ENCODE measurements at places on chromosomes 2 and 18.

DNA sequence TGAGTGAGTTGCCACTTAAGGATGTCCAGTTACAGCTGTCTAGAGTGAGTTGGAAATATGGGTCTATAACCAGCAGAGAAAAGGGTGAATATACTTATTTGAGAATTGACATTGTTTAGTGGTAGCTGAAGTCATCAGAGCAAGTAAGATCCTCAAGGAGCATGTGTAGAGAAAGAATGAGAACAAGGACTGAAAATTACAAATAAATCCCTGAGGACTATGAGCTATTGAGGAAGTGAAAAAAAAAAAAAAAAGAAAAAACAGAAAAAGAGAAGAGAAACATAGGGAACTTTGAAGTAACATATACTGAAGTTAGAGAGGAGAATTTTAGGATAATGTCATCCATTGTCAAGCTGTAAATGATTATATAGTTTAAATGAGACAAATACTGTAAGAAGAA lies 134.0 kb upstream of the CCDC68 start:
- no peak for DNase-seq

DNA sequence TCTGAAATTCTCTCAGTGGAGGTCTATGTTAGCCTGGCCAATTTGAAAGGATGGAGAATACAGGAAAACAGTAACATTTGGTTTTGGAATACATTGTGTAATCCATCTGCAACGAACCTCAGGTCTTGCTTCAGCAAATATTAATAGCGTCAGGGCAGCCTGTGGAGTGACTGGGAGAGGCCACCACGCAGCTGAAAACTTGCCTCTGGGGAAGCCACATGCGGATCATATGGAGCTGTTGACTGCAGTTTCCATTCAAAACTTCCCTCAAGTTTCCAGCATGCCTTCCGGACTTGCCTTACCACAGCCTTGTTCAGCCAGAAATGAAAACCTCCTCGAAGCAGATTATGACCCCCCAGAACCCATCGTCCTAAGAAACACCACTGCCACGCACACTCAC lies 25.7 kb downstream of the BCL11A start:
- no peak for DNase-seq

DNA sequence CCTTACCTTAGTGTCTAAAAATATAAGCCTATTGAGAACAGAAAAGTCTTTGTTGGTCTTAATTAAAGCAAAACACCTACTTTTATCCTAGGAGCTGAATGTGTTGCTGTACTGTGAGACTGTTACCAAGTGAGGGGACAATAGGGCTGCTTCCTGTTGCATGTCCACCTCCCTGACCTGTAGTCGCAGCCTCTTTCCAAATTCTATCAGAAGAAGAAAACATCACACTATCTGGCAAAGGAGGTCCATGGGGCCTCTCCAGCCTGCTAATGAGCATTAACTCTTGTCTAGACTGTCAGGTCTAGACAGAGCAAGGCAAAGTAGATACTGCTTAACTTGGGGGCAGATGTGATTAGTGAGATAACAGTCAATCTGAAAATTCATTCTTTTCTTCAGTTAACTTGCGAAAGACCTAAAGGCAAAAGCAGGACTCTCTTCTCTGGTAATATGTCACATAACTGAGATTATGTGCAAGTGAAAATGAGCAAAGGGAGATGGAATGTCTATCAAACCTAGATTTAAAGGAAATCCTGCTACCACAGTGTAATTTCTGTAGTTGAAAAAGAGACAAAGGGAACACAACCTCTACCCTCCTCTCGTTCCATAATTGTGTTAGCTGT lies 66.9 kb downstream of the CDH20 start:
- no peak for DNase-seq

DNA sequence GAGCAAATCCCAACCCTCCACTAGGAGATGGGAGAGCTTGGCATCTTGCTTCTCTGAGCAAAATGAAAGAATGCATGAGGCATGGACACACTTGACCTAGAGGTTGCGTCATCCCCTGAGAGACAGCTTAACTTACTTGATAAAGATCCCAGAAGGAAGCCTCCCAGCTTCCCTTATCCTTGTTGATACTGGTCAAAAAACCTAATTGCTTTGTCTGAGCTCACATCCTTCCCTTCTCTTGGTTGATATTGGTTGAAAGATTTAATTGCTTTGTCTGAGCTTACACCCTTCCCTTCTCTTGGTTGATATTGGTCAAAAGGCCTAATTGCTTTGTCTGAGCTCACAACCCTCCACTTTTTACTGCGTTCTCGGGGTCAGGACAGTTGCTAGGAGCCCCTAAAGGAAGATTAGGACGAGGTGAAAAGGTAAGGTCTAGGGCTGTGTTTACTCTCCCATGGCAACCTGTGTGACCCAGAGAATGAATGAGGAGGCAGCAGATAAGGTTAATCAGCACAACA lies 12.2 kb upstream of the BOD1L2 start:
- DNase-seq: no peak

- DNase-seq: no peak
Observed at GRCh38 chr2:148006249-148007007, 14.1 kb downstream of the ORC4 start.

- DNase-seq: no peak
Observed at GRCh38 chr18:23369266-23369665, 83.8 kb upstream of the RIOK3 start.

GRCh38 chr2:10890706-10891270 lies 20.9 kb upstream of the KCNF1 start:
- DNase-seq: no peak

DNA sequence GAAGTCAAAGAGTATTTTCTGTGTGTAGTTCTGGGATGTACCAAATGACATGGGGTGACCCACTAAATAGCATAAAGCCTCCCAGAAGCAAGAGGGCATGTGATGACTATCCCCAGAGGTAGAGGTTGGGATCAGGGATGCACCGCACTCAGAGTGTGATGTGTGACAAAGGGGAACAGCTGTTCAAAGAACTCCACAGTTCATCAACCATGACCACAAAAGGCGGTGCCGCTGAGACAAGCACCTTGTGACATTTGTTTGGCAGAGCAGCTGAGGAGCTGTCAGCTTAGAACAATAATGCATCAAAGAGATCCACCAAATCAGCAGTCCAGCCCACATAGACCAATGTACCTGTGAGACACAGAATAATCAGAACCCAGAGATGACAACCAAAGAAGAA lies 81.3 kb downstream of the VWC2L start:
- DNase-seq: peak; percentile 40

DNA sequence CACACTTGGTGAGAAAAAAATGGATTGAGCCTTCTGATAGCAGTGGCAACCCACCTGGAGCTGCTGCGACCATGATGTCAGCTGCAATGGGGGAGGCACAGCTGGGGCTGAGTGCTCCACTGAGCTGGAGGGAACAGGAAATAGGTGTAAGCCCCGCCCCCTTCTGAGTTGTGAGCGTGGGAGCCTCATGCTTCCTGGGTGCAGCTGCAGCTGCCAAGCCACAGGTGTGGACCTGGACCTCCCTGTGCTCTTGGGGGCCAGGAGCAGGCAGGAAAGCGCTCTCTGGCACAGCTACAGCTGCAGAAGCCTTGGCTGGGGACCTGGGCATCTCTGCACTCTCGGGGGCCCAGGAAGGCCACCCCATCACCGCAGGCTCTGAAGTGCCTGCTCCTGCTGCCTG lies 970.6 kb downstream of the DCDC2C start:
- no peak for DNase-seq

DNA sequence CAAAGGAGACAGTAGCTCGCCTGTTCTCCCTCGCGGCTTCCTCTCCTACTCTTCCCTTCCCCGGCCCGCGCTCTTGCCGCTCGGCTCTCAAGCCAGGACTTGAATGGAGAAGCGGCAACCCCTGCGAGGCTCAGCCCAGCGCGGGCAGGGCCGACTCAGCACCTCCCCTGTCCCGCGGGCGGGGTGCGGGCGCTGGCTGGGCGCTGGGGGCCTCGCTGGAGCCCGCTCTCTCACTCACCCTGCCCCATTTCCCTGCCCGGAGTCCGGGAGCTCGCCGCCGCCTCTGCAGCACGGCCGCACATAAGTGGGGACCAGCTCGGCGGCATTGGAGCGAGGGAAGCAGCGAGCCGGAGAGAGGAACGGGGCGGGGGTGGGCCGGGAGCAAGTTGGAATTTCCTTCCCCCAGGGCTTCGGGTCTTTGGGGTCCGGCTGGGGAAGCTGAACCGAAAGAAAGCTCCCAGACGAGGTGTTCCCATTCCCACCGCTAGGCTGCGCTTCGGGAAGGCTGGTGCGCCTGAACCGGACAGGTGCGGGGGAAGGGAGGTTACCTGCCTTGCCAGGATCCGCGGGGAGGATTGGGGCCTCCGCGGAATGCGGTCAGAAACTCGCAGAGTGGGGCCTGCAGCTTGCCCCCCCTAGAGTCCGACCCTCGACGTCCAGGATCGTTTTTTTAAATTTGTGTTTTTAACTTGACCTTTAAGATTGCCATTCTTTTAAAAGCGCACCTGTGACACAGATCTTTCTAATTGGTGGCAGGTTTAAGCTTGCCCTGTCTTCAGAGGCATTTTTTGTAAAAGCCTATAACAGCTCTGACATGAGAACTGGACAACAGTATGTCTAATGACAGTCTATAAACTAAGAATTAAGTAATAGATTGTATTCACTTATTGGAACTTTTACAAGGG lies at the start of gene COBLL1:
Gene COBLL1, minus strand, starts transcription at position 105 of the 905 bp plus-strand sequence. CDS start 627 bp downstream, outside the sequence.
- DNase-seq: peak; percentile 71

DNA sequence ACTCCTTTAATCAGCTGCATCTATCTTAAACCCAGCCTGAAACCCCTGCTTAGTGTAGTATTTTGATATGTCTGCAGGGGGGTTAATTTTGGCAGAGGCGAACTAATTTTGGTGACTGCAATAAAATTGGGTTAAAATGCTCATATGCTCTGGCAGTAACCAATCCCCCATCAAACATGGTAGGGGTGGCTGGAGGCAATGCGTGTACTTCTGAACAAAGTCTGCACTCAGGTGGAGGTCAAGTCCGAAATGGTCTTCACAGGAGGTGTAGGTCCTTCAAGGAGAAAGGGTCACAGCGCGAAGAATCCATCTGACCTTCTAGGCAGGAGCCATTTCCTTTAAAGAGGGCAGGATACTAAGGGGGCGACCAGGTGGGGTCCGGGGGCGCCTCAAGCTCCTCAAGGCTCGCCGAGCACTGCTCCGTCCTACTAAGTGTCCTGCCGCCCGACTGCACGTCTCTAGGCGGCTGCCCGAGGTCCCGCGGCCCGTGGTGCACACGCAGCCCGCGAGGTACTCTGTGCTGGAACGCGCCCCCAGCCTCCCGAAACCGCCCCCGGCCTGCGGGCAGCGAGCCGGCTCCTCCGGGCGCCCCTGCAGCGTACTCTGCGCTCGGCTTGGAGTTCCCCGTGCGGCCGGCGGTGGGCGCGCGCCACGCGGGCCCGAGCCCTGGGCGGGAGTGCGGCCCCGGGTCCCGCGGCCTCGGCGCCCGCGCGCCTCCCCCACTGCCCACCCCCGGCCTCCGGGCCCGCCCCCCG lies 1.7 kb upstream of the LDLRAD4 start:
- DNase-seq: peak; percentile 8

DNA sequence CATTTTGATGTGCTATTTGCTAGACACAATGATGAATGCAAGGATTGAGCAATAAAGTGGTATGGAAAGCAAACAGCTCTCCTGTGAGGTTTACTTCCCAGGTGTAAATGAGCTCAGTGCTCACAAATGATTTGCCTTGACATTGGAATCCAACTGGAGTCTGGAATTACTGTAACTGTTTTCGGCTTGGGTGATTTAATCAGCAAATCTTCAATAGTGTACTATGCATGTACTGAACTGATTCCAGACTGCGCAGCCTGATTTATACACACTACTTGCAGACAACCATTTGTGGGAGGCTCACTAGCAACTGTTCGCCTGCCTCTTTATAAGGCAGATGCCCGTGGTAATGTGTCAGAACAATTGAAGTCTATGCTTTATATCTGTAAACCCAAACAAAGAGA lies 27.9 kb upstream of the SOX11 start:
- DNase-seq: no peak

GRCh38 chr2:9812945-9813311 lies 30.3 kb upstream of the TAF1B start:
- no peak for DNase-seq

- no peak for DNase-seq
Observed at GRCh38 chr2:213752575-213752974, 468.3 kb downstream of the SPAG16 start.

GRCh38 chr2:46569766-46570165 lies 90.4 kb downstream of the TMEM247 start:
- no peak for DNase-seq

DNA sequence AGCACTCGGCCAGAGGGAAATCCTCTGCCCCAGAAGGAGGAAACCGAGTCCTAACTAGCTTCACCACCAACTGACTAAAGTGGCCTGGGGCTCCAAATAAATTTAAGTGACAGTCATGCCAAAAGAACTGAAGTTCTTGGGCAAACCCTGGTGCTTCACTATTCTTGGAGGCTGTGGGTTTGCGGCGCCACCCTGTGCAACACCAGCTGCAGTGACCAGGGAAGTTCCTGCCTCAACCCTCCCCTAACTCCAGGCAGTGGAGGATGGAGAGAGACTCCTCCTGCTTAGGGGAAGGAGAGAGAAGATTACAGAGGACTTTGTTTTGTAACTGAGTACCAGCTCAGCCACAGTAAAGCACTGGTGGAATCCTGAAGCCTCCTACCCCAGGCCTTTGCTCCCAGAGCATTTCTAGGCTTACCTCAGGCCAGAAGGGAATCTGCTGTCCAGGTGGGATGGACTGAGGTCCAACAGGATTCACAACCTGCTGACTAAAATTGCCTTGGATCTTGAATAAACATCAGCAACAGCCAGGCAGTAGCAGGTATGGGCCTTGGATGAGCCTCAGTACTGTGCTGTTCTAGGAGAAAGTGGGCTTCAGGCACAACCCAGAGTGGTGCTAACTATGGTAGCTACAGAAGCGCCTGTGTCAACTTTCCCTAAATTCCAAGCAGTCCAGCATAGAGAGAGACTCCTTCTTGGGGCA lies 29.4 kb upstream of the BMP10 start:
- no peak for DNase-seq

- no peak for DNase-seq
Observed at GRCh38 chr2:15383695-15384350, 177.3 kb downstream of the NBAS start.

- no peak for DNase-seq
Observed at GRCh38 chr2:63049211-63049969, 1.2 kb upstream of the OTX1 start.

DNA sequence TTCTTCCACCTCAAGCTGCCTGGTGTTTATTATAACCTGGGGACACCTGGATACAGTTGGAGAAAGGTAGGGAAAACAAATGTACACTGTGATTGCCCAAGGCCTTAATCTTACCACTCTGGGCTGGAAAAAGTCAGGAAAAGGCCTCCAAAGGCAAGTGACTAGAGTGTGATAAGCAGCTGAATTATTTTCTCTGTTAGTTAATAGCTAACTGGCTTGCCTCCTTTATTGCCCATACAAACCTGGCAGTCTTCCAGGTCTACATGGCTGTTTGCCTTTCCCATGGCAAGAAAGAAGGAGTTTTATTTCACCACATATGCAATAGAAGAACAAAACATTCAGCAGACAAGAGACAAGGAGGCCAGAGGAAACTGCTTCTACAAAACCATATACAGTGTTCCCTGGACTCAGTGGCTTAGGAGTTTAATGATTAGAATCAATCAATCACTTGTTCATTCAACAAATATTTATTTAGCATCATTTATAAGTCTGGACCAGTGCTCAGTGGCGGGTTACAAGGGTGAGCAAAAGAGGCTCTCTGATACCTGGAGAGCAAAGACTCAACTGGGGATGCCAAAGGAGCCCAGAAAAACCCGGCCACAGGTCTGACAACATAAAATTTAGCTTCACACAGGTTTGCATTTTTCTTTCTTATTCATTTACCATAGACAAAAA lies 27.5 kb upstream of the SUCLG1 start:
- peak; percentile 57 for DNase-seq
